ENCODE measurements at places on chromosomes 5 and 9.

DNA sequence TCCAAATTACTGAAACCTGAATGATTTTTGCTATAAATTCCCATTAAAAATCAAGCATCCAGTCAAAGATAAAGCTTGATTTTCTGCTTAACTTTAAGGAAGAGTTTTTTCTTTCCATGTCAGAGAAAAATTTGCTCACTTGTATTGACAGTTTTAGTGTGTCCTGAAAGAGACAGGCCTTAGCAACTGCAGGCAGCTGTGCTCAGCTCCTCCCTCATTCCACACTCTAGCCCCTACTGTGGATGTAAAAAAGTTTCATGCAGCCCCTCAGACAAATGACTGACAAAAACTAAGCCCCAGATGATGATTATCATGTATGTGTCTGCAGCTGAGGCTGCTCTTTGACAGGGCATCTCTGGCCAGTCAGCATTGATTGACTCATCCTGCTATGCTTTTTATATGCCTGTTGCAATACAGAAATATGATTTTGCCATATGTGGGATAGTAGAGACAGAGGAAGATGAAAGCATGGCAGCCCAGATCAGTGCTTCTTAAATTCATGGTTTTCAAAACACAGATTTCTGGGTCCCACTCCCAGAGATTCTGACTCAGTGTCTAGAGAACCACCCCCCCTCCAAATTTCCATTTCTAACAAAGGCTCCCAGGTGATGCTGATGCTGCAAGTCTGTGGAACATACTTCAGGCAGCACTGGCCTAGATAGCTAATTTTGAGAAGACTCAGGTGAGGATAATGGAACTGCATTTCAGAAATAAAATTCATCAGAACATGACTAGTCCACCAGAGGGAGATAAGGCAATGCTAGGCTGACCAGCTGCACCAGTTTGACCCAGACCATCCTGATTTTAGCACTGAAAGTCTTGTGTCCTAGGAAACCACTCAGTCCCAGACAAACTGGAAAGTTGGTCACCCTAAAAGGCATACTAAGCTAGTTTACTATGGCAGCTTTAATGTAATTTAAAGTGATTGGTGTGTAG, 298.7 kb upstream of the KCNN2 start:
- DNase-seq = no peak

DNA sequence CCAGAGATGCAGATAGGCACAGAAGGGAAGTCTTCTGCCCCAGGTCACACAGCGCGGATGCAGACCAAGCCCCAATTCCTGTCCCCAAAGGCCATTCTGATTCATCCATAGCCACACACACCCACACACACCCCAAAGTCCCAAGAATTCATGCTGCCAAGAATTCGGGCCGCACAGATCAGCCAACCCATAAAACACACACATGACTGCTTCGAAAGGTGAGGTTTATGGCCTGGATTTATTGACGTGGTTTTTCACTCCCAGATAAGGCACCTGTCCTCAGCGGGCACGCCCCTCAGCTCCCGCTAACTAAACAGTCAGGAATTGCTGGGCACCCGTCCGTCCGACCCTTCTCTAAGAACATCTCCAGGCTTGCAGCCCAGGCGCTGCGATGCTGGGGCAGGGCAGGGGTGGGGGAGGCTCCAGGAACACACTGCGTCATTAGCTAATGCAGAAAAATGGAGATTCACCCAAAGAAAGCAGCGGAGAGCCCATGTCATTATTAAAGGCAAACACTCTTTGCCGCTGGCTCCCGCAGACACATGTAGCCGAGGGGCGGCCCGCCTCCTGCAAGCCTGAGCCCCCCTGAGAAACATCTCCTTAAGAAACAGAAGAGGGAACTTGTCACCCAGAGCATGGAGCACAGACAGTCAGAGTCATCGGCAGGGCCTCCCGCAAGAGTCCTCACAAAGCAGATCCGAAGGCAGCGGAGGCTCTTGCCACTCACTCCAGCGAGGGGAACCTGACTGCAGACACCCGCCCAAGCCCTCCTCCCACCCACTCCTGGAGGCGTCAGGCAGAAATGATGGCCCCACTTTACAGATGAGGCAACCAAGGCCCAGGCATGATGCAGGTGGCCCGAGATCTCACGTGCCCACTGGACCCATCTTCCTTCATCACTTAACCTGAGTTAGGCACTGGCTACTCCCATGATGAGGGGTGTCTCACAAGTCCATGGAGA, 19.9 kb downstream of the VAV2 start:
- no peak for DNase-seq

GRCh38 chr5:145965804-145966203, 29.4 kb downstream of the SH3RF2 start:
- DNase-seq = no peak

- no peak for DNase-seq
Observed at GRCh38 chr5:158569534-158569933, 530.2 kb downstream of the EBF1 start.

GRCh38 chr9:114184071-114184470, 28.7 kb downstream of the COL27A1 start:
- DNase-seq = no peak

GRCh38 chr9:111907147-111907546, 10.5 kb downstream of the UGCG start:
- DNase-seq = no peak

Data from ecto neural progenitor cell (in vitro differentiated cells).